ENCODE measurements at places on chromosomes 7 and 10.

GRCh38 chr10:75127471-75127870 is 16.0 kb downstream of the SAMD8 start:
- DNase-seq, result no peak

DNA sequence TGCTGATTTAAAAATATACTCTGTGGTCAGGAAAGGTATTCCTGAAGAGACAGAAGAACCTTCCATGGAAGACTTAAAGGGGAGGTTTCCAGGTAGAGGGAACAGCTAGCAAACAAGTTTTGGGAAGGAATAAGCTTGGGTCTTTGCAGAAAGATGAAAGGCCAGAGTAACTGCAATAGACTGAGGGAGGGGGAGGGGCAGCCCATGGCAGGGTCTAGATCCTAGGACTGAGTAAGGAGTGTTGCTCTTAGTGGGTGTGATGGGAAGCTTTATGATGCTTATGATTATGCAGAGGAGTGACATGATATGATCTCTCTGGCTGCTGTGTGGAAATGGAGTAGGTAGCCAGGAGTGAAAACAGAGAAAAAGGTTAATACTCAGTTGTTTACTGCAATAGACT is 90.0 kb upstream of the FEZF1 start:
- no peak for DNase-seq

DNA sequence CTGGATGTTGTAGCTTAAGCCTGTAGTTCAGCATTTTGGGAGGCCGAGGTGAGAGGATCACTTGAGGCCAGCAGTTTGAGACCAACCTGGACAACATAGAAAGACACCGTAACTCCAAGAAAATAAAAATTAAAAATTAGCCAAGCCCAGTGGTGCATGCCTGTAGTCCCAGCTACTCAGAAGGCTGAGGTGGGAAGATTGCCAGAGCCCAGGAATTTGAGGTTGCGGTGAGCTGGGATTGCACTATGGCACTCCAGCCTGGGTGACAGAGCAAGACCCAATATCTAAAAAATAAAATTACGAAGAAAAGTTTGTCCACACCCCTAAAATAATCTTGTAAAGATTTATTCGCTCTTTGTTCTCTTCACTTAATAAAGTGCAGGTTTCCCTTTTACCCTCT is 951.0 kb downstream of the TYW1 start:
- no peak for DNase-seq

DNA sequence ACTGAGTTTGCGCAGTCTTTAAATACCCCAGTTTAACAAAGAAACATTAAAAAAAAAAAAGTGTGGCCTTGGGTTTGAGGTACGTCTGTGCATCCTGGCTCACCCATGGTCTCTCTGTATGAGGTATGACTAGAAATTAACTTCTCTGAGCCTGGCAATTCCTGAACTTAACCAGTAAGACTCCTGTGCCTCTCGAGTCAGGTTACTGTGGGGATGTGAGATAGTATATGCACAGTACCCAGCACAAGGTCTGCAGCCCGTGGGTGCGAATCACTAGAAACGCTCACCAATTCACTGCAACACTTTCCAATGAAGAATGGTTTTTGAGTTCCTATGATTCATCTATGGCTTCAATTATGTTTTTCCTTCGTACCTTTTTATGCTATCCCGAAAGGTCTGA is 149.9 kb downstream of the SFMBT2 start:
- DNase-seq, result no peak

All from OCI-M1 (cell line).